Frontal cortex (tissue), 4 donors: ENCODE measurements at places on chromosomes 1 and 21.

- no peak for DNase-seq
Measured at GRCh38 chr21:22728091-22728490, 1729.9 kb downstream of the NCAM2 start.

DNA sequence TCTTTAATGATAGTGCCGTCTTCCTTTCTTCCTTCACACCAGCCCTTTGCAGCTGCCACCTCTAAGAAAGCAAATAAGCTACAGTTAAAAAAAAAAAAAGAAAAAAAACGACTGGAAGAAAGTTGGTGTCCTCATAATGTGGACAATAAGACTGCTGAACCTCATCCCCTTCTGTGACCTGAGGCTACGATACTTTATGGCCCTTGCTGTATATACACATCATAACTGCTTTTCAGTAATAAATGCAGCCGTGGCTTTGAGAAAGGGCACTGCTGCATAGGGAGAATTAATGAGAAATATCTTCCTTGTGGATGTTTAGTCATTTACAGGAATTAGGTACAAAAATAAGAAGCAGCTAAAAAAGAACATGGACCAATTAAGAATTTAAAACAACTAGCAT, 333.8 kb upstream of the ADGRL2 start:
- no peak for DNase-seq

GRCh38 chr21:37341254-37341960, 25.2 kb upstream of the DYRK1A start:
- DNase-seq: no peak

DNA sequence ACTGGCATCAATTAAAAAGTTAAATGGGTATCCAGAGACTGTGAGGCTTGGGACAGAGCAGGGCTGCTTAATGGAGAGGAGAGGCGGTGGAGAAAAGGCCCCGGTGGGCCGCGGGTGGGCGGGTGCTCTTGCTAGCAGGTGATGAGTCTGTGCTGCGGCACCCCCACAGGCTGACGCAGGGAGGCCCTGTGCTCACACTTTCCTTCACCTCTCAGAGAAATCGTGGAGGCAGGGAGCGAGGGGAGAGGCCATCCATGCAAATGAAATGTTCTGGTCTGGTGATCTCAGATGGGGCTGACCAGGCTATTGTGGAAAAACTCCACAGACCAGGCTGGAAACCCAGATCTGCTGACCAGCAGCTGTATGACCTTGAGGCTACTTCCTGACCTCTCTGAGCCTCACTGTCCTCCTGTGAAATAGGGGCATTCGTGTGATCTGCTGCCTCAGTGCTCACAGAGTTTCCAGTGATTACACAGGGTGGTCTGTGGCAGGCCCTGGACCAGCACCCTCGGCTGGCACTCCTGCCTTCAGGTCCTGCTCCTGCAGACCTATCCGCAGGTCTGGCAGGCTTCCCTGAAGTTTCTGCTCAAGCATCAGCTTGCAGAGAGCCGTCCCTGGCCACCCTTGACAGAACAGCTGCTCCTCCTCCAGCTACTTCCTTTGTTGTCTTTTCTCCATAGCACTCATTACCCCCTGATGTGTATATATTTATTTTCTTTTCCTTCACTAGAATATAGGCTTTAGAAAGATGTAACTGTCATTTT, 89.2 kb downstream of the BEND5 start:
- DNase-seq: no peak

GRCh38 chr1:43711524-43712386, 4.4 kb downstream of the ST3GAL3 start:
- DNase-seq: no peak

GRCh38 chr1:21912038-21912758, 24.9 kb downstream of the HSPG2 start:
- DNase-seq: no peak

DNA sequence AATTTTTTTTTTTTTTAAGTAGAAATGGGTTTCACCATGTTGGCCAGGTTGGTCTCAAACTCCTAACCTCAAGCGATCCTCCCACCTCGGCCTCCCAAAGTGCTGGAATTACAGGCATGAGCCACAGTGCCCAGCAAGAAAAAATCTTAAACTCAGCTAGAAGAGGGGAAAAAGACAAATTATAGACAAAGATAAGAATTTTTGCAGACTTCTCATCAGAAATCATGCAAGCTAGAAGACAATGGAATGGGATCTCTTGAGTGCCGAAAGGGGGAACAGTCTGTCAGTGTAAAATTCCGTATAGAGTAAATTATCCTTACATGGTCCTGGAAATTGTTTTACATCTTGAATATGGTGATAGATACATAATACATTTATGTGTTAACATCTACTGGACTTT, 294.4 kb downstream of the CAMTA1 start:
- no peak for DNase-seq

DNA sequence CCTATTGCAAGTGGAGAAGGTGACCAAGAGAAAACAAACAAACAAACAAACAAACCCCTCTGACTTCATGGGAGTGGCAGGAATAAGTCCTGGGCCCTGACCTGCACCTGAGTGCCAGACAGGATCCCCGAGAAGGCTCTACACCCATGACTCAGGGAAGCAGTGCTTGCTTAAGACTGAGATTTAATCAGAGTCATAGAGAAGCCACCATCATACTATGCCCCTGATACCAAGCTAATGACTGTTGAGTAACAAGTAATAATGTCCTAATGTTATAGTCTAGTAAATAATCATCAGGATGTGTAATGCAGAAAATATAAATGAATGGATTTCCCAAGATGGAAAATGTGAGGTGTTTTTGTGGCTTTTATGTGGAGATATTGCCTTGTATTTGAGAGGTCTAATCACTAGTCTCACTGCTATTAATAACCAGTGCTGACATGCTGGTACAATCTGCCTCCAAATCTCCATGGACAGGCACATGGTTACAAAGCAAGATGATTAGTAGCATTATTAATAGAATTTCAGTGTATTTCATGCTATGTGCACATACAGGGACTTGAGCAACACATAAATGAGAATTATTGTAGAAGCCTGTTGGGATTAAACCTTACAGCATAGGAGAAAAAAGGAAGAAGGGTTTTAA, 1290.9 kb downstream of the MRPL39 start:
- no peak for DNase-seq

DNA sequence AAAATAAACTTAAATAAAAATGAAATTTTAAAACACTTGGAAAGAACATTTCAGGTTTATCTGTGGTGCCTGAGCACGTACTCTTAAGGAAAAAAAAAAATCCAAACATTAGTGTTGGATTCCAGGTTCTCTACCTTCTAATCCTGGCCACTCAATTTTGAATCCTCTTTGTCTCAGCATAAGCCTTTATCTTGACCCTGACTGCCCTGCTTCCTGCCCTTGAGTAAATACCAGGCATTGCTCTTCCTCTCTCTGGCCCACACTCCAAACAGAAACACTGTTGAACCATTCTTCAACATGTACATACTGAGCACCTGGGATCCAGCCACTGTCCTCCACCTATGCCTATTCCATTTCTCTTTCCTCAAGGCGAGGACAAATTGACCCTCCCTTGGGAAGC, 11.4 kb upstream of the VANGL1 start:
- DNase-seq: no peak

DNA sequence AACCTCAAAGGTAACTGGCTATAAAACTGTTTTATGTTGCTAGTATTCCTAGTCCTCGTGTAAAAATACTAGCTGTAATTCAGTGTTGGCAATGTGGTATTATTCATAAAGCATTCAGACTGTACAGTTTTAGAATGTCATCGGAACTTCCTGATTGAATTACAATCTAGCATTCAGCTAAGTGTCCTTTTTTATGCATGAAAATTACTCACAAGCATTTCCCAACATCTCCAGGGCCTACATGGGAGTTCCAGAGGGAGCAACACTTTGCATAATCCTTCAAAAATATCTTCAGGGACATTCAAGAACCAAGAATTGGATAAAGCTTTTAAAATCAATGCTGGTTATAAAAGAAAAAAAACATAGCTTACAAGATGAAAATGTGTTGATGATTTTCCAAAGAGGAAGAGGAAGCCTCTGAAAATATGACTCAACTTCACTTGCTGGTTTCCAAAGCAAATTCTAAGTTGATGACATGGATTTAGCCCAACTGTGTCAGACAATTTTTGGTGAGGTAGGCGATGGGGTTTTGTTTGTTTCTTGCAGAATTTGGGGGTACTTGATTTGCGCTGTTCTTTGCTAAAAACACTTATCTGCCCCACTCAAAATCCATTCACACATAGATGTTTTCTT, 137.8 kb downstream of the SLC44A5 start:
- no peak for DNase-seq

DNA sequence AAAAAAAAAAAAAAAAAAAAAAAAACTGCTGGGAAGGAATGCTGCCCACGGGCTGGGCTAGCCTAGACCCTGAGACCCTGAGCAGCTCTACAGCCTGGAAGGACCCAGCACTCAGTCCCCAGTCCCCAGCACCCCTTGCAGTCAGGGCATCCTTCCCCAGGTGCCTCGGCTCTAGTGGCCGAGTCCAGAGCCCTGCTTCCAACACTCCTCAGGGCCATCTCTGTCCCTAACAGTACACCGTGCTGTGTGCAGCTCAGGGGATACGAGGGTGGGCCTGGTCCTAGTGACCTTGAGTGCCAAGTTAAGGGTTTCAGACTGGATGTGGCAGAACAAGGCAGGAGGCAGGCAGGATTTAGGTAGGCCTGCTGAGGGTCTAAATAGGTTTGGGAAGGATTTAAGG, 50.2 kb upstream of the LRP8 start:
- DNase-seq: no peak

GRCh38 chr21:45293220-45293725, 5.6 kb upstream of the POFUT2 start:
- DNase-seq: no peak

- no peak for DNase-seq
Measured at GRCh38 chr1:222950892-222951291, 136.1 kb downstream of the DISP1 start.

GRCh38 chr1:101079341-101079740, 53.8 kb upstream of the DPH5 start:
- no peak for DNase-seq

DNA sequence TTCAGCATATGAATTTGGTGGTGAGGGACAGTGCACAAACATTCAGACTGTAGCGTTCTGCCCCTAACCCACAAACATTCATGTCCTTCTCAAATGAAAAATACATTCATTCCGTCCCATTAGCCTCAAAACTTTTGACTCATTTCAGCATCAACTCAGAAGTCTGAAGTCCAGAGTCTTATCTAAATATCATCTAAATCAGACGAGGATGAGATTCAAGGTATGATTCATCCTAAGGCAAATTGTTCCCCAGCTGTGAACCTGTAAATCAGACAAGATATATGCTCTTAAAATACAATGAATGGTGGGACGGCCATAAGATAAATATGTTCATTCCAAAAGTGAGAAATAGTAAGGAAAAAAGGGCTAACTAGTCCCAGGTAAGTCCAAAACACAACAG, 1195.6 kb upstream of the ADGRL4 start:
- no peak for DNase-seq

DNA sequence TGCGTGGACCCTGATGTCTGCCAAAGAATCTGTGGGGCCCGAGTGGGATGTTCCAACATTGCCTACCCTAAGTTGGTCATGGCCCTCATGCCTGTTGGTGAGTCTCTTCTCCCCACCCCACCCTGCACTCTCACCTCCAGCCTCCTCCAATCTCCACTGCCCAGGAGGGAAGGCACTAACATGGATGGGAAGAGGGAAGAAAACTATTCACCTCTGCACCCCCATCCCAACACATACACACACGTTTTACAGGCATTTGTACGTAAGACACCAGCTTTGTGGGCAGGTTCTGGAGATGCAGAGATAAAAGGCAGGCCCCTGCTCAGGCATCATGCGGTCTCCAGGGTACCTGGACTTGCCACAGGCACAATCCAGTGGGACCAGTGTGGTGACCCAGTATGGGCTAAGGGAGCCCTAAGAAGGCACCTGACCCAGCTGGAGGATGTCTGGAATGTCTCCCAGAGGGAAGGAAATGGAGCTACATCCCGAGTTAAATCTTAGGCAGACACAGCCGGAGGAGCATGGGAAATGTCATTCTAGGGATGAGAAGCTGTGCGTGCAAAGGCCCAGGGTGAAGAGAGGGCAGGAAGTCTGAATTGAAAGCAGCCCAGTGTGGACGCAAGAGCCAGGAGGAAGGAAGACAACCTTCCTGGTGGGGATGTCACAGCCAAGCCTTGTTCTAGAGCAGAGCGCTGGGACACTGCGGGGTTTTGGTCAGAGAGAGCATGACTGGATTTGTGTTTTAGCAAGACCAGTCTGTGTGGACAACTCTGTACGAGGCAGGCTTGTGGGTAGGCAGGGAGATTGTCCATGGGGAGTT, 11.4 kb downstream of the SLC5A9 start:
- DNase-seq: no peak

- DNase-seq: no peak
Measured at GRCh38 chr1:12516741-12517140, 101.3 kb downstream of the DHRS3 start.

- DNase-seq: no peak
Measured at GRCh38 chr1:92538413-92539061, 51.8 kb upstream of the GFI1 start.

DNA sequence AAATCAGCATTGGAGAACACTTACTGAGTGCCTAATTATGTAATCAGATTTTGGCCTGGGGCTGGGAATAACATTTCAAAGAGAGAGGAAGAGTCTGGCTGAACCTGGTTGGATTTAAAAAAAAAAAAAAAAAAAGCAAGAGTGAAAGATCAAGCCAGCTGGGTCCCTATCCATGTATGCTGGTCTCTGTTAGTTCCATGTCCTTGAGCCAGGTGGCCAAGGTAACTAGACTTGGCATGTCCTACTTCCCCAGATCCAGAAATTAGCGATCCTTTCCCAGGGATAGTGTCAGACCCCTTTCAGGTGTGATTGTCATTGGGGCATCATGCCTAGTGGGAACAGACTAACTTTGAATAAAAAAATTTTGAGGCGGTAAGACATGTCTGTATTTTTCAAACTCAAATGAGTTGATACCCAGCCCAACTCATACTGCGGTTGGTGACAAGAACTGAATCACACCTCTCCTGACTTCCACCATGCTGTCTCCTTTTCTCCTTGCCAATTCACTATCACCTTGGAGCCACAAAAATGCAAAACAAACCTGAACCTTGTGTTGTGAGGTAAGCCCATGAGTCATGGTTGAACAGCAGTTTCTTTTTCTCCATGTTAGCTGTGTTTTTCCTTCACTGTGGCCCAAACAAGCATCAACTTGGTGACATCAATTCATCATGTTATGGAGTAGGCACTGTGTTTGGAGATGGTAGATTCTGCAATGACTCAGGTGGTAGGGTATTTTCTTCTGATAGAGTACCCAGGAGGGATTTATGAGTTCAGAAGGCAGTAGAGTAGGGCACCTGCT, 24.5 kb upstream of the PPP2R5A start:
- DNase-seq: no peak

GRCh38 chr1:33099290-33100118, 18.6 kb downstream of the AZIN2 start:
- no peak for DNase-seq

- DNase-seq: no peak
Measured at GRCh38 chr1:67242016-67242415, 65.7 kb upstream of the IL12RB2 start.

GRCh38 chr1:22090867-22091266, 38.4 kb downstream of the CDC42 start:
- DNase-seq: no peak
